Activated T-helper 1 cell treated with anti-CD3 and anti-CD28 coated beads, Interleukin-12 subunit alpha, Interleukin-12 subunit beta, Interleukin-2, Interleukin-4 antibody, amounts not matched to agents 30 ng/mL and 10 ng/mL and 1 ng/mL, durations not matched to agents 14 hours and 24 hours and 36 hours (primary cell): ENCODE measurements at places on chromosomes 5 and 9. TPM values are rescaled to one million over a fixed set of nuclear protein-coding genes. Genes with fewer than 3 reads are reported as not detected.
A peak's percentile ranks its signal among the peaks of the same experiment; 100 is the strongest.

Gene CBY3
- 0.66 and 1.0 TPM in 2 replicates for total RNA-seq

Gene IL33
- not detected in 2 replicates for total RNA-seq

Gene FAM120AOS
- 31.2 and 38.8 TPM in 2 replicates for total RNA-seq

Gene DCTN4
- 42.3 and 46.4 TPM in 2 replicates for total RNA-seq

- peak; percentile 92 for DNase-seq
Measured at GRCh38 chr5:163459819-163460561, at the start of gene NUDCD2. TSS of gene NUDCD2 (minus strand) at chr5:163460102. CDS start at chr5:163460050, 52 bp downstream.

DNA sequence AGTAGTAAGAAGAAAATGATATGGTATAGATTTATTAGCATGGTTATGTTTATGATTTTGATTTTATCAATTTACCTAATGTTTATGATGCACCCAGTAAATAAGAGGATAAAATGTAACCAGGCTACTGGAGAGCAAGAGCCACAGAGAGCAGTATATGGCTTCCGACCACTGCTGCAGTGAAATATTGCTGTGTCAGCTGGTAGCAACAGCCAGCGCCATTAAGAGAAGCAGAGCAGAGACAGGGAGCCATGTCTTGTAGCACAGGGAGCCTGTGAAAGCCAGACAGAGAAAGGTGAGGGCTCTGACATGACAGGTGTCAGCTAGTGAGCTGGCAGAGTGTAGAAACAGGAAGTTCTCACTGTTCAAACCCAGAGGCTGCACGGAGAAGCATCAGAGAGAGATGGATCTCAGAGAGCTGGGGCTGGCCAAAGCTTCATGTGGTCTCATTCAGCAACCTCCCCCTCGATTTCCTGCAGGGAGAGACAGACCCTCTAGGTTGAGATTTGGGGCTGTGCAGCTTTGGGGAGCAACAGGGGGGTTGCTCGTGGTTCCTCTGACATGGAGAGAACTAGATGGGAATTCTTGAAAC is 202.1 kb downstream of the MED10 start:
- DNase-seq = no peak

DNA sequence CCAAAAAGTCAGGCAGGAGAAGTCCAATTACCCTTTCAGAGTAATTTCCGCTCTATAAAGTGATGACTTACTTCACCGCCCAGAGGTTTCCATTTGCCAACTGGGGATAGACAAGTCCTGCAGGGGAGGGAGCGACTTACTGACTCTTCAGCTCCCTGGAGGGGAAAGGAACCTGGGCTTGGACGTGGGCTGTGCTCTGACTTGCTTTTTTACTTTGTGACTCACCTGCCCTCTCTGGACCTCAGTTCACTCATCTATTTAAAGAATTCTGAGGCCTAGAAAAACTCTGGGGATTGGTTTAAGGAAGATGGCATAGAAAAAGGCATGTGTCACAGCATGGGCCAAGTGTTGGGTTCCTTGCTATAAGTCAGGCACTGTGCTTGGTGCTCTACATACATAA is 180.4 kb upstream of the TRIM32 start:
- no peak for DNase-seq

- DNase-seq = no peak
Measured at GRCh38 chr5:10073441-10074104, 176.1 kb downstream of the ATPSCKMT start.

DNA sequence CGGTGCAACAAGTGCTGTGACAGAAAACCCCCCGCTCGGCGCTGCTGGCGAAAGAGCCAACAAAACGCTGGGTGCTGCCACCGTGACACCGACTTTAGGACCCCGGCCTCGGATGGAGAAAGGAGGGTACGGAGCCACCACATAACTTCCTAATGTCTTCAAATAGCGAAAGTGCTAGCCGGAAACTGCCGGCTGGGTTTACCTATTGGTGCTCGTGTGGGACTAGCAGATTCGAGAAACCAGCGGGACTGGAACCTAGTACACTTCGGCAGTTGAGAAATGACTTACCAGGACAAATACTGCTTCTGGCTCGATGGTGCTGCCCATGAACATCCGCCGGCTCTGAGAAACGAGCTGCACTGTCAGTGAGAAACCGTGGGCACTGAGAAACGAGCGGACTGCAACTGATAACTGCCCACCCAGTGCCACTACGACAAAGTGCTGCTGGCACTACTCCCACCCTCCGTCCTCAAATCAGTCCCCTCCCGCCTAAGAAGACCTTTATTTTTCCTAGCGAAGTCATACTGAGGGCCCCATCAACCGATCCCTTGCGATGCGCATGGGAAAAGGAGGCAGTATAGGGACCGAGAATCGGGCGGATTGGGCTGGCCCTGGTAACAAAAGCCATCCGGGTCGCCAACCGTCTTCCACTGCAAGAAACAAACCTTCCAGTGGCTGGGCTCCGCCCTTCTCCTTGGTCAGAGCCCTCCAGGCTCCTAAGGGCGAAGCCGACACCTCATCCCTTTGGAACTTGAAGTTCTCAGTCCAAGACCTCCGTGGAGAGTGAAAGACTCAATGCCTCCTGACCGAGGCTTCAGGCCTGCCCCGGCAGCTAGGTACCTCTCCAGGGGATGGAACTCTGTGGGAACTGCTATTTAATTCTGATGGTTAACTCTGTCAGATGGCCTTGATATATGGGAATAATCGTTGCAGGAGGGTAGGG is 27.0 kb upstream of the ANXA2R start:
- peak; percentile 78 for DNase-seq

DNA sequence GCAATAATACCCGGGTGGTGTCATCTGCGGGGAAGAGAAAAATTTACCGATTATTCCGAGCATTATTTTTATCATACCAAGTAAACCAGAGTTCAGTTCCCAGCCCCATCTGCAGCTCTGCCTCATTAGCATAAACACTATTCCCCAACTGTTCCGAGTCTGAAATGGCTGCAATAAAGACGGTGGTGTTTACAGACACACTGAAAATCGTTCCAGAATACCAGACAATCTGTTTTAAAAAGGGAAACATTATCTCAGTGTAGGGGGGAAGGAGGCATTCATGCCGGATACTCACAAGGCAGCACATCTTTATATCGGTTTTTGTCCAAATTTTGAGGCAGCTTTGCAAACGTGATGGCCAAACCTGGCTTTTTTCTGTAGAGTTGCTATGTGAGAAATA is 70.3 kb upstream of the EPB41L4B start:
- DNase-seq = no peak

DNA sequence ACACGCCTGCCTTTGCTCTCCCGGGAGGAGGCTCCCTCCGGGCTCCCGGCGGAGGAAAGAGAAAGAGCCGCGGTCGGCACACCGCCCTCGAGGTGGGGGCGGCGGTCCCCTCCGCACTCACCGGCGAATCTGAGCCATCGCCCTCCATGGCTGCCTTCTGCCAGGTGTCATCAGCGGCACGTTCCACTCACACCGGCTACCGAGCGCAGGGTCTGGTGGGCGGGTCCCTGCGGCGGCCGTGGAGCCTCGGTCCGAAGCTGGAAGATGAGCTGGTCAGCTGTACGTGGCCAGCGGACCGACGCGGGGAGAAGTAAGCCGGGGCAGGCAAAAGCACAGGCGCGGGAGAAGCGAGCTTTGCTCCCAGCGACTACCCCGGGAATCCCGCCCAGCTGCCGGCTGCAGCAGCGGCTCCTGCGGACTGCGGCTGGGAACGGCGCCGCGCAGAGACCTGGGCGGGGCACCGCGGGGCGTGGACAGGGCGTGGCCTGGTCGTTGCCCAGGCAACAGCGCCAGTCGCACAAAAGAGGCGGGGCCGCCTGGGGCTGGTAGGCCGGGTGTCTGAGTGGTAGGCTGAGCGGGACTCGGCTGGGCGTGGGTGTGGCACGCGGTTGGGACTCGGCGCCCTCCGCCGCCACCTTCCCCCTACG is at the start of gene TRIM36:
Gene TRIM36 (minus strand): TSS at position 422 of the 647 bp plus-strand sequence. CDS start 274 bp downstream, at position 148.
- DNase-seq = peak; percentile 90

DNA sequence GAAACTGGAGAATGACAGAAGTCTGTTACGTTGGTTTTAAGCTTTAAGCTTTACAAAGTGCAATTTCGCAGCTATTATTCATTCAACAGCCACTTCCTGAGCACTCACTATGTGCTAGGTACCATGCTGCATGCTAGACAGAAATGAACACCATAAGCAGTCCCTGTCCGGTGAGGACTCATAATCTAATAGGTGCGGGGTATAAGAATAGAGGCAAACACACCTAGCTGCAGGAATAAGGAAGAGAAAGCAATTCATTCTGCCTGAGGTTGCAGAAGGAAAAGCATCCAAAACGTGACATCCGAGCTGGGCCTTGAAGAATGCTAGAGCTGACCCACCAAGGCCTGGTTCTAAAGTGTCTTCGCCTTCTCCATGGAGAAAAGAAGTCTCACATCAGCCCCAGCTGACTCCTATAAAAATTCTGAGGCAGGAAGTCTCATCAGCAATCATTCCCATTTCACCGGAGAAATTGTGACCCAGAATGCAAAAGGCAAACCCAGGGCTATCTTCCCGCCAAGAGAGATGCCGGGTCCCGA is 542 bp downstream of the FKBP15 start:
- no peak for DNase-seq
